ENCODE measurements at places on chromosomes 7 and 10.

- DNase-seq, result no peak
Observed at GRCh38 chr7:13770305-13770704, 219.2 kb downstream of the ETV1 start.

DNA sequence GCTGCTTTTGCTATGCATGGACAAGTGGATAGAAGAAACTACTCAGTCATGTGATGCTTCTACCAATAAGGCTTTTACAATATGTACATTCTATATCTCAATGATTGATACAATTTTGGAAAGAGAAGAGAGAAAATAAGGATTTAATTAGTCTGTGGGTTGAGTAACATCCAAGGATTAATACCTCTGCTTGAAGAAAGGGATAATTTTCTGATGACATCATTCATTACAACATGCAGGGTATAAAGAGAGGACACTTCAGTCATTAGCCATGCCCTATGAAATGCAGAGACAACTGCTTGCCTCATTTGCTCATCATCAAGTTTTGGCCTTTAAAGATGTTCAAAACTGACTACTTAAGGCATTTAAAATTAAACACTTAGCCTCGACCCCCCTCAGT is 237.3 kb downstream of the AHR start:
- DNase-seq, result no peak

GRCh38 chr7:97027427-97028234 is 3.0 kb upstream of the DLX5 start:
- no peak for DNase-seq

- DNase-seq, result no peak
Observed at GRCh38 chr7:106463851-106464611, 179.2 kb upstream of the NAMPT start.

- DNase-seq, result no peak
Observed at GRCh38 chr7:95993380-95993779, 221.0 kb downstream of the DYNC1I1 start.

DNA sequence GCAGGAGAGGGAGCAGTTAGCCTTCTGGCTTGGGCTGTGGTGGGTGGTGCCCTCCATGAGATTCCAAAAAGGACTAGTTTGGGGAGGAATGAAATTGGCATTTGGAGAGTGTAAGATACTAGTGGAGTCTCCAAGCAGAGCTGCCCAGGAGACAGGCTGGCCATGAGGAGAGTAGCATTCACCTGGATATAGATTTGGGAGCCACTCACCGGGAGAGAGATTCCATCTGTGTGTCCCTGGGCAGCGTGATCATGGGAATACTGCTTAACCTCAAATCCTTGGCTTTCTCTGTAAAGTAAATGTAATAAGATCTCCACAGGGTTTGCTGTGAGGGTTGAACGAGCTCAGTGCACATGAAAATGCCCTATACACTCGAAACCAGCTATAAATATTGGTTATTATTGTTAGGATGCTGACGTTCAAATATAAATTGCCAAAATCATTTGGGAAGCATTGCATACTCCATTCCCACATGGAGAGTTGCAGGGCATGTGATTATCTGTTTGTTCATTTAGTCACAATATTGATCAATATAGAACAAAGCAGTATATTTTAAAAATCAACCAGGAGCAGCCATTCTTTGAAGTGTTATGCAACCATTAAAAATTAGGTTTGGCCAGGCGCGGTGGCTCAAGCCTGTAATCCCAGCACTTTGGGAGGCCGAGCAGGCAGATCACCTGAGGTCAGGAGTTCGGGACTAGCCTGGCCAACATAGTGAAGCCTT is 143.7 kb downstream of the CUX1 start:
- no peak for DNase-seq

DNA sequence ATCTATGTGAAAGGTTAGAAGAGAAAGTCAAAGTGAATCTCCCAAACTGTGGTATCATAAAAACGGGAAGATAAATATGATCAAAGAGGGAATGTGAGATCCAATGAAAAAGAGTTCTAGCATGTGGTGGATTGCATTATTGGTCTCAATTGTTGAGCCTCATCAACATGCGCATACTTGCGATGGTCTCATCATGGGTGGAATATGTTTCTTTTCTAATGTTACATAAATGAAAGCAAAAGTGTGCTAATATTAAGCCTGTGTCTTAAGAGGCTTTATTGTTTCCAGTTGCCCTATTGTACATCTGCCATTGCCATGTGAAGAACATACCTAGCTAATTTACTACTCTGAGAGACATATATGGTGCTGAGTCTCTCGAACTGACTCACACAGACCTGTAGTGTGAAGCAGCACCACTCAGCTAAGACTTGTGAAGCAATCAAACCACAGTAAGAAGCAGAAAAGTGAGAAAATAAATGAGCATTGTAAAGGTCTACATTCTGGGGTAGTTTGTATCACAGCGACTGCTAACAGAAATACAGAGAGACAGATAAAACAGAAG is 645.5 kb upstream of the PCDH15 start:
- no peak for DNase-seq

DNA sequence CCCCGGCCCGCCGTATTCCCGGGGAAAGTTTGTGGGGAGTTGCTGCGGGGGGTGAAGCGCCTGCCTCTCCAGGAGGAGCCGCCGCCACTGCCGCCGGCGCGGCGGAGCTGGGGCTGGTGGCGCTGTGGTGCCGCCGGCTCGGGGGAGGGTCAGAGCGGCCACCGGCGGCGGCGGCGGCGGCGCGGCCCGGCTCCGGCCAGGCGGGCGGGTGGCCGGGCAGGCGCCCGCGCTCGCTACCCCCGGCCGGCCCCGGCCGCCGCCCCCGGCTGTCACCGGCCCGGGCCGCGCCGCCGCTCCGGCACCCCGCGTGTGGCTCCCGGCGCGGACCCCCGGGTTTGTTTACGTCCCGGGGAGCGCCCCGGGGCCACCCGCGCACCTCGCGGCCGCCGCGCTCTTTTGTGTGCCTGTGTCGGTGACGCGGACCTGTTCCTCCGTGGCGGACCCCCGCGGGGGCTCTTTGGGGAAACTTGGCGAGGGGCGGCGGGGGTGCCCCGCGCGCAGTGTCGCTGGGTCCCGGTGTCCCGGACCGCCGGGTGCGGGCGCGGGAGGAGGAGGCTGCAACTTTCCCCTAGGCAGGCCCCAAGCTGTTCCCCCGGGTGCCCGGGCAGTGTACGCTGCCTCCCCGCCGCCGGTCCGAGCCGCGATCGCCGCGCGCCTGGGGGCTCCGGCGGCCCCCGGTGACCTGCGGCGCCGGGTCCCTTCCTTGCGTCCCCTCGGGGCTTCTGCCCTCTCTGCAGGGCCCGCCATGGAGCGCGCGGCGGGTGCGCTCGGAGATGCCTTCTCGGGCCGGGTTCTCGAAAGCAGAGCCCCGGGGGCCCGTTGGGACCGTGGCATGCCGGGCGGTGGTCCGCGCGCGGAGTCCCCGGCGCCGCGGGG is 593 bp upstream of the CUX1 start:
- DNase-seq, result no peak

DNA sequence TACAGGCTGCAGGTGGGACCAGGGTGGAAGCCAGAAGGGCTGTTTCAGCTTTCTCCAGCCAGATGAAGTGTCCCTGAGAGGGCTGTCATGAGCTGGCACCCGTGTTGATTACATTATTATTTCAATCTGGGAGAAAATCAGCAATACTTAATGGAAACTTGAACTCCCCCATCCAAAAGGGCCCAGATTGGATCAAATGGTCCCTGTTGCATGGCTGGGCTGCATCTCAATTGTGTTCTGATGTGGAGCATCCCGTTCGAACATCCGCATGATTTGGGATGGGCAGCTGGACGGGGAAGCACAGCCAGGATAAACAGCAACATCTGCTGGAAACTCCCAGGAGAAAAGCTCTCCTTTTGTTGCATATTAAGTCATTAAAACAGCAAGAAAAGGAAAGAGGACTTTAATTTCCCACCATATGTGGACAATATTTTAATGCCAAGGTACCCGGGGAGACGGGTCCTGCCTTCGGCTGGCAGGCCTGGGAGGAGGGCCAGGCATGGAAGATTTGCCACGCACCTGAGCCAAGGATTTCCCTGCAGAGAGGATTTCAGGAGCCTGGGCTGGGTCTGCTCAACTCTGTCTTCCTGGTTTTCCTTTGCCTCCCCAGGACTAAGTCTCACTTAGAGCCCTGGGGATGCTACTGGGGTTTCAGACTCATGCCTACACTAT is 52.4 kb downstream of the NPTX2 start:
- no peak for DNase-seq

- no peak for DNase-seq
Observed at GRCh38 chr10:58444876-58445275, 59.7 kb downstream of the TFAM start.

DNA sequence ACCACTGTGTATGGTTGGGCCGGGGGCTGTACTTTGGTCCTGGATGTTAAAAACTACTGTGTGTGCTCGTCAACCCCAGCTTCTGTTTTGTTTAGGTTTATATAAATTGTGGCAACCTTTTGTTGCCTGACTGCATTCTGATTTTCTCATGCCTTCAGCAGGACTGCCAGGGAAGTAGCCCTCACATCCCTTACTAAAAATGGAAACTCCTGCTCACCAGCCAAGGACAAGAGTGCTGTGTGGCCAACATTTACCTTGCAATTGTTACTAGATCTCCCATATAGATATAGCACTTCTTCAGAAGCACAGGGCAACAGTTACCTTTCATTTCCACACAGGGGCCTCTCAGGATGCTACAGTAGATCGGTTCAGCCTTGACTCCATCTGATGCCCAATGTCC is 174.4 kb downstream of the TAX1BP1 start:
- no peak for DNase-seq

DNA sequence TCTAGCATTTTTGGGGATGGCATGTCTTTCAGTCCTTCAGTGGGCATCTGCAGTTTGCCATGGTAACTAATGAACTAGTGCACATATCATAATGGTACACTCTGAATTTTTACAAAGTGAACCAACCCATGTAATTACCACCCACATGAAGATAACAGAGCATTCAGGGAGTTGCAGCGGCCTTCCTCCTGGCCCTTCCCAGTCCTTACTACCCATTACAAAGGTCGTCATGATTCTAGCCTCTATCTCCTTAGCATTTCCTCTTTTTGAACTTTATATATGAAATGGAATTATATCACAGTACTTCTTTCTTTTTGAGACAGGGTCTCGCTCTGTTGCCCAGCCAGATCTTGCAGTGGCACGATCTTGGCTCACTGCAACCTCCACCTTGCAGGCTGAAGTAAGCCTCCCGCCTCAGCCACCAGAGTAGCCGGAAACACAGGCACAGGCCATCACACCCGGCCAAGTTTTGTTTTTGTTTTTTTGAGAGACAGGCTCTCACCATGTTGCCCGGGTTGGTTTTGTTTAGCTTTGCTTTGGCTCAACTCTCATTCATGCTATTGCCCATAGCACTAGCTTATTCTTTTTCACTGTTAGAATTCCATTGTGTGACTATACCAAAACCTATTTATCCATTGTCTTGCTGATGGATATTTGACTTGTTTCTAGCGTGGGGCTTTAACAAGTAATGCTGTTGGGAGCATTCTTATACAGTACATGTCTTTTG is 79.2 kb downstream of the APBB1IP start:
- DNase-seq, result no peak

DNA sequence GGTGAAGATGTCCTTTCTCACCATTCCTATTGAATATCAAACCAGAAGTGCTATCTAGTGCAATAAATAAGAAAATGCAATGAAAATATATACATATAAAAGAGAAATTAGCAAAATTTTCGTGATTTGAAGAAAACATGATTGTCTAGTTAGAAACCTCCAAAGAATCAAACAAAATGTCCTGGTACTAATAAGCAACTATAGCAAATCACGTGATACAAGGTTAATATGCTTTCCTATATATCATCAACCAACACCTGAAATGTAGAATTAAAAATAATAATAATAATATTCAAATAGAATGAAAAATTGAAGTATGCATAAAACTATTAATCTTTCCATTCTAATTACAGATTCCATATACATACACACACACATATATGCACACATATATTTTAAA is 183.9 kb upstream of the POM121L12 start:
- no peak for DNase-seq

- no peak for DNase-seq
Observed at GRCh38 chr10:126425489-126426065, 37.3 kb upstream of the ADAM12 start.

DNA sequence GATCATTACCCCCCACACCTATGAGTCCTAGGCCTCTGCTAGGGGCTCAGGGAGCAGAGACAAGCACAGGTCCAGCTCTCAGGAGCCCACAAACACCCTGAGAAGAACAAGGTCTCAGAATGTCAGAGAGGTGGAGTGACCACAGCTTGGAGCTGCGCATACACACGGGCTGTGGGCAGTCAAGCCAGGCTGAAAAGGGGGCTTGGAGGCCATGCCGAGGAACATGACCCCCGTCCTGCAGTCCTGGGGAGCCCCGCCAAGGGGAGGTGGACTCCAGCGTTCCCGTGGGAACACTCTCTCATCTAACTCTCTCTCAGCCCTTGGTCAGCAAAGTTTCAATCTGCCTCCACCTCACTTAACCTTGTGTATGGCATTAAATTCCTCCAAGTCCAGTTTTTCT is 7.8 kb upstream of the MMP21 start:
- no peak for DNase-seq

GRCh38 chr10:118754229-118754555 is 578 bp downstream of the CACUL1 start:
- no peak for DNase-seq

- no peak for DNase-seq
Observed at GRCh38 chr7:32154797-32155196, 84.6 kb upstream of the PDE1C start.

GRCh38 chr10:87875929-87876571 is 12.6 kb downstream of the PTEN start:
- DNase-seq, result no peak

DNA sequence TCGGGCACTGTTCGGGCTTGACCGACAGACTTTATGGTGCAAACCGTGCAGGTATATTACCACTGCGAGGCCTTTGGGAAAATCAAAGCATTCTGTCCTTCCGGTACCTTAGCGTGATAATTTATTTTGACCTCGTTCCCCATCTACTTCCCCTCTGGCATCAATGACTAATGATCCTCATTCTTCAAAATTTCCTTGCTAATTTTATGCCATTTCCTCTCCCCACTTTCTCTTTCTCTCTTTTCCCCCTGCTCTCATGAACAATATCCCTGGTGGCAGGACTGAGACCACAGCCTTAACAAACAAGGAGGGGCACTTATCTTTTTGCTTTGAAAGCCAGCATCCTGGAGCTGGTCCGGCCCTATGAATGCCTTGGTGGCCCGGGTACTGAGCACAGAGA is 210.6 kb downstream of the TCF7L2 start:
- no peak for DNase-seq

GRCh38 chr10:124565565-124566221 is 104.1 kb downstream of the LHPP start:
- DNase-seq, result peak; percentile 76

GRCh38 chr10:77836299-77836820 is 90.2 kb downstream of the DLG5 start:
- no peak for DNase-seq

DNA sequence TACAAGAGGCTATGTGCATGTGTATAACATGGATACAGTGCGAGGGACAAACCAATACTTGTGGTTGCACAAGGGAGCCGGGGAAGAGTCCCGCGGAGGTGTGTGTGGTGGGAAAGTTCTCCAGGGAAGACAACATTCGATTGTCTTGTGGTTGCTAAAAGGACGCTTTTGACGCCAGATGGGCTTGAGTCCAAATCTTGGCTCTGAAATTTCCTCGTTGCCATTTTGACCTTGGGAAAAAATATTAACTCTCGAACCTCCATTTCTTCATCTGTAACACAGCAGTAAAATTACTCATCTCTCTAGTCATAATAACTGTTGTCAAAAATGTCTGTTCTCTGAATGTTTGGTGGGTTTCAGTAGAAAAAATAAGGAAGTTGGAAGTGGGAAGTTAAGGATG is 16.5 kb downstream of the PLXDC2 start:
- DNase-seq, result no peak

GRCh38 chr10:70864935-70865334 is 23.4 kb downstream of the PCBD1 start:
- DNase-seq, result no peak

GRCh38 chr7:46244757-46245156 is 323.7 kb upstream of the IGFBP3 start:
- no peak for DNase-seq

All from iPS DF 6.9 (cell line).